Fibroblast of villous mesenchyme (primary cell): ENCODE measurements at places on chromosomes 2 and 18. TPM values are rescaled to one million over a fixed set of nuclear protein-coding genes. Genes with fewer than 3 reads are reported as not detected.

Gene LAMA3
- 2.6 and 5.2 TPM in 2 replicates for total RNA-seq

DNA sequence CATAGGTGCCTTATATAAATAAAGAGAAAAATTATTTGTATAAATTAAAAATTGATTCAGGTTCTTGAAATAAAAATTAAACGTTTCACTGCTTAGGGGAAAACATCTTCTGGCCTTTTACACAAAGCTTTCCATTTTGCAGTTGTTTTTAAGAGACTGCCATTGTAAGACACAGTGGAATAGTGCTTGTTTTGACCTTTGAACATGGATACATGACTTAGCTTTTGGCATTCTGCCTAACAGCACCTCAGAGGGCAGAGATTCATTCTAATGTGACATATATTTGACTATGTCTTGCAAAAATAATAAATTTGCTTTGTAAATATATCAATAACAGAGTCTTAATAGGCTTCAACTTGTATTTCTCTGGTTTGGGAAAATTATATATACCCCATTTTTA lies 142.1 kb downstream of the SLC4A10 start:
- no peak for DNase-seq

GRCh38 chr2:101415220-101415619 lies 27.9 kb upstream of the CREG2 start:
- no peak for DNase-seq

Gene SYT4
- not detected in 2 replicates for total RNA-seq

- DNase-seq = peak; percentile 30
These were observed 37.7 kb downstream of the RPIA start for GRCh38 chr2:88729061-88729745.

DNA sequence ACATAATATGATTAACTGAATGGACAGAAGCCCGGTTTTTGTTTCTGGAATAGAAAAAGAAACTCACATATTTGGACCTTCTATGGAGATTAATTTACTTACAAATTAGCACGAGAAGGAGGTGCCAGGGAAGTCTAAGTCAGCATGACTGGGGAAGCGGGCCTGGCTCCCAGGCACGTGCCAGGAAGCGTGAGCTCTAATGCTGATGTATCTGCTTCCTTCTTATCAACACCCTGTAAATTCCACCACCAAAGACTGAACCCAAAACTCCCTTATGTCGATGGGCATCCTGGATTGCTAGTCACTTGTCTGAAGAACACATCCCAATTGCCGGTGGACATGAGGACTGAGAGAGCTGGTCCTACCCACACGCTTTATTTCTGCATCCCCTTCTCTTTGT lies 134.5 kb downstream of the GALNT14 start:
- no peak for DNase-seq

Gene POTEJ
- total RNA-seq = not detected in 2 replicates

GRCh38 chr18:23188068-23188760 lies 52.9 kb downstream of the CABLES1 start:
- DNase-seq = no peak

DNA sequence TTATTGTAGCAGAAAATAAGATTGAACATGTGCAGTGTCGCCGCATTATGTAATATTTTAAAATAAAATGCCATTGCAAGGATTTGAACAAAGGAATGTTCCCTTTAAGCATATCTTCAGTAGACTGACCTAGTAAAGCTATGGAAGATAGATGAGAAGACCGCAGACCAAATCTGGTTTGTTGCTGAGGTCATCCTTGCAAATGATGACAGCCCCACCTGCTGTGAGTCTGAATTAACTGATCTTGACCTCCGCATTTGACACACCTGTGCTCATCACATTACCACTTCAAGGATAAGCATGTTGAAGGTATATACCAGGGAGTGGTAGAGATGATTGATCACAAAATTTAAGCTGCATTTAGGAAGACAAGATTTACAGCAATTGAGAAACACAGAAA lies 96.2 kb downstream of the NYAP2 start:
- no peak for DNase-seq

- no peak for DNase-seq
These were observed 167.2 kb downstream of the HDAC4 start for GRCh38 chr2:239233576-239233975.

Gene FOXI3
- not detected in 2 replicates for total RNA-seq

Gene GALNT5
- 7.7 and 17.3 TPM in 2 replicates for total RNA-seq

DNA sequence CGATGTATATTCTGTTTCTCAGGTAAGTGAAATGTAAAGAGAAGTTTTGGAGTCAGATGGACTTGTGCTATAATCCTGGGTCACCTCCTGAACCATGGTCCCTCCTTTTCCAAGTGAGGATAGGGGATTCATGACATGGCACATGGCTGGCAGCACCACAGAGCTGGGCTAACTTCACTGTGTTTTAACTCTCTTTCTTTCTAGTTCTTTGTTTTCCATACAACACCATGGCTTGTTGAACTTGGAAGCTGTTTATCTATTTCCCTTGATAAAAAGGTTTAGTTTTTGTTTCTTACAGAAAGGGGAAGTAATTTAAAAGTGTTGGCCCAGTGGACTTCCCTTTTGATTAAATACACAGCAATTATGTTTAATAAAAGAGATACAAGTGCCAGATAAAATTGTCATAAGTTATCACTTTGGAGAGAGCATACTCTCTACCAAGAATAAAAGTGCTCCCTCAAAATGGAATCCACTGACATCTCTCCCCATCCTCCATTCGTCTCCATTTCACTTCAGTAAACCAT lies 90.4 kb downstream of the PLCL1 start:
- DNase-seq = no peak

Gene KDSR
- 26.8 and 31.2 TPM in 2 replicates for total RNA-seq

GRCh38 chr18:24000613-24001490 lies 13.7 kb upstream of the TTC39C start:
- no peak for DNase-seq

DNA sequence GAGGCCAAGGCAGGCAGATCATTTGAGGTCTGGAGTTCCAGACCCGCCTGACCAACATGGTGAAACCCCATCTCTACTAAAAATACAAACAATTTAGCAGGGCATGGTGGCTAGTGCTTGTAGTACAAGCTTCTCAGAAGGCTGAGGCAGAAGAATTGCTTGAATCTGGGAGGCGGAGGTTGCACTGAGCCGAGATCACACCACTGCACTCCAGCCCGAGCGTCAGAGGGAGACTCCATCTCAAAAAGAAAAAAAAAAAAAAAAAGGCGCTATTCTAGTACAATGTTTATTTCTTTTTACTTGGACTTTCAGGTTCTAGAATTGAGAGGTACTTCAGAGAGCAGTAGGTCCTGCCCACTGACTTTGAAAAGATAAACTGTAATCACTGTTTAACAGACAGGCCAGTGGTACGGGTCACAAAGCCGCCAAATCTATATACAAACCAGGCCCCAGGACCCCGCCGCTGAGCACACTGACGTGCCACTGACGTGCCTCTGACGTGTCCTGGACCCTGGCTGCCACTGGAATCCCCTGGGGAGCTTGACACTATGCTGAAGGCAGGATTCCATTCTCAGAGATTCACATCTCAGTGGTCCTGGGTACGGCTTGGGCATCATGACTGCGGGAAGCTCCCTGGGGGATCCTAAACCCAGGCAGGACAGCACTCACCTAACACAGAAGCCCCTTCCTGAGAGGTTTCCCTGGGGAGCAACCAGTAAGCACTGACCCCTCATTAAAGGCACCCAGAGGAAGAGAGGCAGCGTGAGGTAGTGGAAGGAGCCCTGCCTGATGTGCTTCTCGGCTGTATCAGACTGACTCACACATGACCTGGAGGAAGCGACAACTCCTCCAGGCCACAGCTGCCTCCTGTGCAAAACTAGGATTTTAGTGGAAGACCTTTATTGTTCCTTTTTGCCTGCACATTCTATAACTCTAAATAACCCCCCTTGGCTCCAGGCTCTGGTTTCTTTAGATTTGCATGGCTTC lies 197.8 kb upstream of the MEIS1 start:
- peak; percentile 2 for DNase-seq

DNA sequence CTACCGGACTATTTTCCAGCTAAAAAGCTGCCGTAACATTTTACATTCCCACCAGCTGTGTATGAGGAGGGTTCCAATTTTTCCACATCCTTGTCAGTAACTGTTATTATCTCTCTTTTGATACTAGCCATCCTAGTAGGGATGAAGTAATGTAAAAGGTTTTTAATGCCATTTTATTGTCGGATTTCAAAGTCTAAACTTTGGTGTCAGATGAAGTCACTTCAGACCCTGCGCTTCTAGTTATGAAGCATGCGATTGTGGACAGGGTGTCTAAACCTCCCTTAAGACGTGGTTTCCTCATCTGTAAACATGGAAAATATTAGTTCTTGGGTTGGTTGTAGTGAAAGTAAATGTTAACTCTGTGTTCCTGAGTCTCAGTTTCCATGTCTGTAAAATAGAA lies 4.7 kb downstream of the DGKD start:
- peak; percentile 73 for DNase-seq

DNA sequence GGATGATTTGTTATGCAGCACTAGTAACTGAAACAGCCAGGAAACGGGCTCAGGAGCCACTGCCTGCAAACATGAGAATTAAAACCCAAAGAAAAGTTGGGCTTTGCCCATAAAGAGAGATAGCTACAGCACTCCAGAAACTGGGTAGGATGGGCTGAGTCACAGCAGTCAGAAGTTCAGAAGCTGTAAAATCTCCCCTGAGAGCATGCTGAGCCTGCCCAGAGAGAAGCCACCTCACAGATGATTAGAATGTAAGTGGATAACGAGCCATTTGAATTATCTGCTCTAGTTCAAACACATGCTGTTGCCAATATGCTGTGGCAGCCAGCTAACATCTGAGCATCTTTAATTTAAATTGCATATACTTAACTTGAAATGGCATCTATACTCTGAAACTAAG lies 388.1 kb upstream of the ACVR2A start:
- no peak for DNase-seq

Gene ST8SIA3
- not detected in 2 replicates for total RNA-seq

DNA sequence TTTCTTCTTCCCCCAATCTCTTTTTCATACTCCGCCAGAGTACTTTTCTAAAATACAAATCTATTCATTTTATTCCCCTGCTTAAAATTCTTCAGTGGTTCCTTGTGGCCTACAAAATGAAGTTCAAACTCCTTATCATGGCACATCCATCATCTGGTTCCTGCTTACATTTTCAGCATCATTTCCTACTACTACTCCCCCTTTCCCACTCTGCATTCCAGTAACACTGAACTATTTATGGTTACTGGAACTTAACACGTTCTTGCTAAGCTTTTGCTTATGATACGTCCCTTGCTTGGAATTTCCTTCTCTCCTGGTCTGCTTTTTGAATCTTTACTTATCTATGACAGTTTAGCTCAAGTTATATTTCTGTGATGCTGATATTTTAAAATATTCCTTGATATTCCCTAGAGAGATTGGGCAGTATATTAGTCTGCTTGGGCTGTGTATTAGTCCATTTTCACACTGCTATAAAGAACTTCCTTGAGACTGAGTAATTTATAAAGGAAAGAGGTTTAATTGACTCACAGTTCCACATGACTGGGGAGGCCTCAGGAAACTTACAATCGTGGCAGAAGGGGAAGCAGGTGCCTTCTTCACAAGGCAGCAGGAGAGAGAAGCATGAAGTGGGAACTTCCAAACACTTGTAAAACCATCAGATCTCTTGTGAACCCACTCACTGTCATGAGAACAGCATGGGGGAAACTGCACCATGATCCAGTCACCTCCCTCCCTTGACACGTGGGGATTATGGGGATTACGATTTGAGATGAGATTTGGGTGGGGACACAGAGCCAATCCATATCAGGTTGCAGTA lies 53.2 kb downstream of the BMPR2 start:
- DNase-seq = peak; percentile 93

DNA sequence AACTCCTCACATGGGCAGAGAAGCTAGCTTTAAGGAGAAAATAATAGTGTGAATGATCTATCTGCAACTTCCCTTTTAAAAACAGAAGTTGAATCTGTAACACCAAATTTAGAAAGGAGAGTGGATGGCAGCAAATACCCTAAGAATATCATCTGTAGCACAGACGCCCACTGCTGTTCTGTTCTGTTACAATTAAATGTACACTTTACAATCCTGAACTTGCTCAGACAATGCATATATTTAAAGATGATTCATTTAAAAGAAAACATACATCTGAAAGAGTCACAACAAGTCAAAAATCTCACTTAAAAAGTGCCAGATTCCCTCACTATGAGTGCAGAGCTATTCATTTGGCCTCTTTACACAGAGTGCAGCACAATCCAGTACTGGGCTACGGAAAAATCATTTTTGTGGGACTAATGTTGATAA lies 8.0 kb upstream of the SERTAD2 start:
- no peak for DNase-seq

Gene RMDN2
- 5.8 and 9.5 TPM in 2 replicates for total RNA-seq

Gene CDCA7
- 5.5 and 5.6 TPM in 2 replicates for total RNA-seq

GRCh38 chr2:210954386-210954907 lies 398.0 kb downstream of the CPS1 start:
- DNase-seq = no peak

Gene GPR39
- 3.2 and 5.6 TPM in 2 replicates for total RNA-seq

GRCh38 chr2:215812966-215813365 lies 200.4 kb downstream of the MREG start:
- DNase-seq = peak; percentile 26

- DNase-seq = peak; percentile 22
These were observed 151.8 kb downstream of the UBR3 start for GRCh38 chr2:169979025-169979424.

- DNase-seq = no peak
These were observed 47.7 kb upstream of the RNU4ATAC start for GRCh38 chr2:121483021-121483420.

Gene RNU2-63P
- total RNA-seq = under 0.01 TPM in 1 of 2 replicates, not detected in the other

DNA sequence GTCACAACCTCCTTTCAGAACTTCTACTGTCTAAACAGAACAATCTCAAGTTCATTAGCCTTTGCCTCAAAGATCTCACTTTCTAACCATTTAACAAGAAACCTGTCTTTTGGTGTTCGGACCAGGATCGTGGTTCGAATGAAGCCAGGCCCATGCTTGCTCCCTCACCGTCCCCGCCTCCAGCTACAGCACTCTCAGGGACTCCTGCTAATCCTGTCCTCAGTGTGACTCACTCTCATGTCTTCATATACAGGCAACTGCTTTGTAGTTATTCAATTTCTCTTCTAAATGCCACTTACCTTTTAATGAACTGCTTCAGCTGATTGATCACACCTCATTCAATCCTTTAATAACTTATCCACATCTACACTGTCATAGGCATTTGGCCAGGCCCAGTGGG lies 15.8 kb downstream of the SERTAD2 start:
- DNase-seq = no peak

- DNase-seq = no peak
These were observed 185.9 kb upstream of the TPO start for GRCh38 chr2:1227274-1227900.
